ENCODE measurements at places on chromosomes 2 and 18. TPM values are rescaled to one million over a fixed set of nuclear protein-coding genes. Genes with fewer than 3 reads are reported as not detected.

STARD6 gene
- polyA plus RNA-seq = not detected

- no peaks in the 10 kb centered on the region for H3K4me1 ChIP-seq
- H3K27me3 ChIP-seq = no peaks in the 10 kb centered on the region
- H3K27ac ChIP-seq = no peak overlapping the region
- no peaks in the 10 kb centered on the region for H3K36me3 ChIP-seq
- no peak overlapping the region for H3K4me3 ChIP-seq
These were observed 50.6 kb downstream of the COL5A2 start for GRCh38 chr2:189128970-189129369.

MOCOS gene
- not detected for polyA plus RNA-seq

DNA sequence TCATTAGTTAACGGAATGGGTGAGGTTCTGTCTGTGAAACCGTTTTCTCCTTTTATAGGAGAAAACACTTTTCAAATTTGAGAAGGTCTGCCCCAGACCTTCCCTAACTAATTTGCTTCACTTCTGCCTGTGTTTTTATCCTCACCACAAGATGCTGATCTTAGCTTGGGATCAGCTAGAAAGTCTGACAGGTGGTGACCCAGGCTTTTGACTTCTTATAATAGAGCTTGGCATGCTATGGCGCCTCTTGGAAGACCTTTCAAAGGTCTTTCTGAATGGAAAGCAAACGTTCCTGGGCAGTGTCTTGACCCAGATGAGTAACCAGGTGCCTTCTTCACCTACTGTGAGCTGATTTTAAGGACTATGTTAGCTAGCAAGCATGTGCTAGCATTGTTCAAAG lies 91.4 kb downstream of the LYPD6 start:
- no peaks in the 10 kb centered on the region for H3K36me3 ChIP-seq
- no peaks in the 10 kb centered on the region for H3K27me3 ChIP-seq
- DNase-seq = no peak
- H3K27ac ChIP-seq = no peak overlapping the region
- H3K4me3 ChIP-seq = no peak overlapping the region
- H3K4me1 ChIP-seq = no peaks in the 10 kb centered on the region

GRCh38 chr18:70808481-70809056 lies 519.7 kb downstream of the SOCS6 start:
- H3K4me1 ChIP-seq = no peaks in the 10 kb centered on the region
- no peak for DNase-seq
- H3K27me3 ChIP-seq = no peaks in the 10 kb centered on the region

GRCh38 chr2:48315896-48316194 lies 214.1 kb upstream of the STON1 start:
- no peaks in the 10 kb centered on the region for H3K27me3 ChIP-seq
- no peaks in the 10 kb centered on the region for H3K36me3 ChIP-seq
- peak overlapping the region; percentile 95 for H3K27ac ChIP-seq
- DNase-seq = no peak
- H3K4me1 ChIP-seq = peaks cover 63% of the 10 kb centered on the region
- peak overlapping the region; percentile 89 for H3K4me3 ChIP-seq

GRCh38 chr2:26705126-26705525 lies 12.6 kb downstream of the KCNK3 start:
- no peak for DNase-seq
- no peaks in the 10 kb centered on the region for H3K36me3 ChIP-seq
- no peaks in the 10 kb centered on the region for H3K27me3 ChIP-seq

GPR39 gene
- 0.12 TPM for polyA plus RNA-seq

DNA sequence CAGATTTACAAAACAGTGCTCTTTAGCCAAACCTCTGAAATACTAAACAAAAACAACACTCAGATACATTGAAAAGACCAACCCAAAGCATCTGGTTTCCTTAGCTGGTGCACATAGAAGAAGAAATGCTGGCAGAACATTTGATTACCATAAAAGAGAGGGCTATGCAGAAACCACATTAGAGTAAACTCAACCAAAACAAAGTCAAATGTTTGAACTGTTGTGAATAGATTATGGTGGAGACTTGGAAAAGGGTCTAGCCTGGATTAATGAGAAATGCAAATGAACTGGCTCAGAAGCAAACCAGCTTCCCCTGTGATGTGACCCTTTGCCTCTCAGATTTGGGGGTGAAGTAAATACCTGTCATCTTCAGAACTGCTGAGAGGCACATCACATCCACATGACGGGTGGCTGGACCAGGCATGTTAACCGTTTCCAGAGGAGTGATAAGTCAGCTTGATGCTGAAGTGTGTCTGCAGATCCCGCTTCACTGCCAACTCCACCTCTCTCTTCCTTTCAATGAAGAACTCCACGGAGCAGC lies 153.0 kb downstream of the NRP2 start:
- no peaks in the 10 kb centered on the region for H3K36me3 ChIP-seq
- no peak overlapping the region for H3K27ac ChIP-seq
- no peaks in the 10 kb centered on the region for H3K27me3 ChIP-seq
- no peak overlapping the region for H3K4me3 ChIP-seq
- H3K4me1 ChIP-seq = no peaks in the 10 kb centered on the region
- DNase-seq = no peak

- no peaks in the 10 kb centered on the region for H3K36me3 ChIP-seq
- no peaks in the 10 kb centered on the region for H3K27me3 ChIP-seq
These were observed 78.5 kb downstream of the TANC1 start for GRCh38 chr2:159046966-159047365.

PLCD4 gene
- not detected for polyA plus RNA-seq

DNA sequence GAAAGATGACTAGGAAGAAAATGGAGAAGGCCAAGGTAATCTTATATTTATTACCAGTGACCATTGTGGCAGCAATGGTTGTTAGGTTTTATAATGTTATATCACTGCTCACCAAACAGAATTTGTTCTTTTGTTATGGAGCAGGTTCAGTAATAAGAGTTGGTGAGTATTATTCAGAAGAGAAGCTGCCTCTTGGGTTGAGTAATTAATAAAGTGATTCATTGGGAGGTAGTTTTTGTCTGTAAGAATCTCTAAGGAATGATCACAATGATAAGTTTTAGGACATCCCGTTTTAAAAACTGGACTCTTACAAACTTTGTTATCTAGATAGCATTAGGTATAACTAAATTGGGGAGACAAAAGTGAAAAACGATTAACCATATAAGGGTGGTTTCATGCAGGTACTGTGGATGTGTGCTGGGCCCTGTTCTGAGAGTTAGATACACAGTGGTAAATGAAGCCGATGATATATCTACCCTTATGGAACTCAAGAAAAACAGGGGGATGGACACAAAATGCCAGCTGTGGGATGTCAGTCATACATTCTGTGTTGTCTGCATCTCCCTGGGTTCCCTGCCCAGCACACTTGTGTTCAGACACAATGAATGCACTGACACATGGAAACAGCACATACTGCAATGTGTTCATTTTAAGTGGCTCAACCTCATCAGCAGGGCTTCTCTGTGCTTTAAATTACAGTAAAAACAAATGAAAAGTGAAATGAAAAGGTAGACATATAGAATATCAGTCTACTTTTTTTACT lies 7.5 kb downstream of the MAP4K4 start:
- H3K4me3 ChIP-seq = no peak overlapping the region
- H3K27ac ChIP-seq = no peak overlapping the region
- peaks cover 21% of the 10 kb centered on the region for H3K36me3 ChIP-seq

DNA sequence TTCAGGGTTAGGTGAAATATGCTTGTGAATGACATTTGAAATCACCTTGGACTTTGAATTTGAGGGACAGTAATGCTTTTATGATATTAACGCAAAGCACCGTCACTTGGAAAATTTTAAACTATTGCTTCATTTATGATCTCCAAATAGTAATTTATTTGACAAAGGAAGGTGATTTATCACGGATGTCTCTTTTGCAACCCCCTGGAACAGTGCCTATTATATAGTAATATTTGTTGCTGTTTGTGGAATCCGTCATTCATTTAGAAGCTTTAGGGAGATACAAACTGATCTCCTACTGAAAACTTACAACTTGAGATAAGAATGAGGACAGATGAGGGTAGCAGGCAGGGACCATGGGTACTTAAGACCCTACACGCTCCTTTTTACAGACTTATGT lies 10.7 kb upstream of the ZEB2 start:
- no peak for DNase-seq
- H3K27me3 ChIP-seq = no peaks in the 10 kb centered on the region
- peaks cover 16% of the 10 kb centered on the region for H3K4me1 ChIP-seq

- H3K4me3 ChIP-seq = peak within 1 kb of the TSS; percentile 71
- H3K36me3 ChIP-seq = no peaks in the 10 kb centered on the region
- no peak within 1 kb of the TSS for H3K27ac ChIP-seq
- peaks cover 47% of the 10 kb centered on the region for H3K4me1 ChIP-seq
These were observed at the start of gene INHBB for GRCh38 chr2:120346026-120346666. Gene INHBB, plus strand, starts transcription at chr2:120346136. Its CDS starts 53 bp downstream, at chr2:120346189.

GRCh38 chr2:214376618-214377285 lies 34.1 kb upstream of the VWC2L start:
- H3K27me3 ChIP-seq = no peaks in the 10 kb centered on the region
- no peaks in the 10 kb centered on the region for H3K36me3 ChIP-seq
- H3K4me1 ChIP-seq = no peaks in the 10 kb centered on the region
- no peak for DNase-seq
- H3K27ac ChIP-seq = no peak overlapping the region

GRCh38 chr2:30968660-30969397 lies 161.6 kb upstream of the CAPN13 start:
- no peaks in the 10 kb centered on the region for H3K27me3 ChIP-seq
- no peak overlapping the region for H3K4me3 ChIP-seq
- no peaks in the 10 kb centered on the region for H3K4me1 ChIP-seq
- H3K27ac ChIP-seq = no peak overlapping the region
- DNase-seq = no peak

CCDC148 gene
- not detected for polyA plus RNA-seq

DNA sequence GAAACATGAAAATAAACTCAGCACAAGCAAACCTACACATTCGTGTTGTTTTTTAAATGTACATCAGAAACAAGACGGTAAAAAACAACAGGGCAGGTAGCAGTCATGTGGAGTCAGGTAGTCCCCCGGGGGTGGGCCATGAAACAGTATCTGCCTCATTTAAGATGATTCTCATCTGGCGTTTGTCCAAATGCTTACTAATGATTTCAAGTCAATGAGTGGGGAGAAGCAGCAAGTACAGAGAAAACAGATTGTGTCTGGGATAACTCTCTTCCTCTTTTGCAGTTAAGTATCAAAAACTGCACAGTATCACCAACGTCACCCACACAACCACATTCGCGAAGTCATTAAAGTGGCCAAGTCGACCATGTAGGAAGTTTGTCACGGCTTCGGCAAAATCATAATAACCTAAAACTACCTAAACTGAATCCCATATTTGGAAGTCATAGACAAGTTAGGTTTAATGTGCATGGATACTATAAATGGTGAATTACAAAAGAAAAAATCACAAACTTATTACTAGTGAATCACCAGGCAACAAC lies 1.3 kb downstream of the LAPTM4A start:
- H3K36me3 ChIP-seq = peaks cover 5% of the 10 kb centered on the region
- peak overlapping the region; percentile 83 for H3K4me3 ChIP-seq
- H3K27ac ChIP-seq = peak overlapping the region; percentile 94
- DNase-seq = peak; percentile 89

MATN3 gene
- polyA plus RNA-seq = not detected

- H3K27ac ChIP-seq = no peak overlapping the region
- H3K4me3 ChIP-seq = no peak overlapping the region
- H3K27me3 ChIP-seq = no peaks in the 10 kb centered on the region
- H3K36me3 ChIP-seq = no peaks in the 10 kb centered on the region
- no peaks in the 10 kb centered on the region for H3K4me1 ChIP-seq
- no peak for DNase-seq
These were observed 45.3 kb upstream of the SPAG16 start for GRCh38 chr2:213238753-213239495.

GRCh38 chr2:206176121-206176520 lies 16.4 kb downstream of the EEF1B2 start:
- no peaks in the 10 kb centered on the region for H3K27me3 ChIP-seq
- no peak overlapping the region for H3K27ac ChIP-seq
- no peaks in the 10 kb centered on the region for H3K36me3 ChIP-seq
- DNase-seq = no peak

ZNF892 gene
- 0.23 TPM for polyA plus RNA-seq

GRCh38 chr18:9951022-9951859 lies 37.4 kb downstream of the VAPA start:
- DNase-seq = no peak
- no peaks in the 10 kb centered on the region for H3K27me3 ChIP-seq
- no peak overlapping the region for H3K4me3 ChIP-seq
- no peak overlapping the region for H3K27ac ChIP-seq

- no peak overlapping the region for H3K27ac ChIP-seq
- H3K4me3 ChIP-seq = no peak overlapping the region
- no peaks in the 10 kb centered on the region for H3K36me3 ChIP-seq
- no peaks in the 10 kb centered on the region for H3K27me3 ChIP-seq
These were observed 643.3 kb downstream of the SOCS6 start for GRCh38 chr18:70931942-70932814.

- H3K4me3 ChIP-seq = no peak overlapping the region
- no peak for DNase-seq
These were observed 102.3 kb downstream of the MAPK4 start for GRCh38 chr18:50662177-50662576.

GREB1 gene
- not detected for polyA plus RNA-seq

DNA sequence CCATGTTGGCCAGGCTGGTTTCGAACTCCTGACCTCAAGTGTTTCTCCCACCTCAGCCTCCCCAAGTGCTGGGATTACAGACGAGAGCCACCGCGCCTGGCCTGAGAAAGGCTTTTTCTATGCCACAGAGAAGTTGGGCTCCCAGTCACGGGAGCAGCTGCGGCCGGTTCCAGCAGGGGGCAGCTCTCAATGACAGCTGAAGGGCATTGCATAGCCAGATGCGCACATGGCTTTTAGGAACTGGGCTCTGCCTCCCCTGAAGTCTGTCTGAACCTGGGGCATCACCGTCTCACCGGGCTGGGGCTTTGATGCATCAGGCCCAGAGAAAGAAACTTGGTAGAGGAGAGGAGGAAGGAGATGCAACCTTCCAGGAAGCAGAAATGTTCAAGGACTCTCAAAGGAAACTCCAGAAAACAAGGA lies 84.2 kb upstream of the LAPTM4A start:
- H3K36me3 ChIP-seq = no peaks in the 10 kb centered on the region
- no peaks in the 10 kb centered on the region for H3K27me3 ChIP-seq

DNA sequence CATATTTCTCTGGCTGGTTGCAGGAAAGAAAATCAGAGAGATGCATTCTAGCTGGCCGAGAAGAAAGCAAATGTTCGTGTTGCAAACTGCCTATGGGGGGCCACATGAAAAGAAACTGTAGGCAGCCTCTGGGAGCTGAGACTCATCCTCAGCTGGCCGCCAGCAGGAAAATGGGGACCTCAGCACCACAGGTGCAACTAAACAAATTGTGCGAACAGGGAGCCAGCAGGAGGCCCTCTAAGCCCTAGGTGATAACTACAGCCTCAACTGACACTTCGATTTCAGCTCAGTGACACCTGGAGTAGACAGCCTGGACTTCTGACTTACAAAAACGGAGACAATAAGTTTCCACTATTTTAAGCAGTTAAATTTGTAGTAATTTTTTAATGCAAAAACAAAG lies 107.3 kb downstream of the DTNB start:
- peaks cover 30% of the 10 kb centered on the region for H3K4me1 ChIP-seq
- no peaks in the 10 kb centered on the region for H3K36me3 ChIP-seq
- no peak for DNase-seq
- peak overlapping the region; percentile 31 for H3K4me3 ChIP-seq
- H3K27ac ChIP-seq = no peak overlapping the region

DNA sequence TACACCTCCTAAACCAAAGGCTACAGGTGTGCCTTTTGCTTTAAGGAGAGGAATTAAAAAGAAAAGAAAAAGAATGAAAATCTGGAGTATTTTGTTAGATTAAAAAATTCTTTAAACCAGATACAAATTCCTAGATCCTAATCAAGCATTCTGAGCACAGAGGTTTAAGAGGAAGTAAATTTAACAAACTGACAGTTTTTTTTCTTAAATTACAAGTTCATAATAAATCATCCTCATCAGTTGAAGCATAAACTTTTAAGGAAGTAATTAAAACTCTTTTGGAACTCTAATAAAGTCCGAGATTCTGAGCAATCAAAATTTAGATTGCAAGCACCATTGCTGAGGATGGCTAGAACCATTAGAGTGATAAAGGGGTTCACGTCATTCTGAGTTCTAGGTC lies 75.1 kb downstream of the POLE4 start:
- no peaks in the 10 kb centered on the region for H3K36me3 ChIP-seq
- no peak for DNase-seq
- H3K4me1 ChIP-seq = peaks cover 22% of the 10 kb centered on the region
- no peaks in the 10 kb centered on the region for H3K27me3 ChIP-seq
- no peak overlapping the region for H3K4me3 ChIP-seq
